AG10803 (cell line): ENCODE measurements at places on chromosomes 5 and 9.
A peak's percentile ranks its signal among the peaks of the same experiment; 100 is the strongest.

DNA sequence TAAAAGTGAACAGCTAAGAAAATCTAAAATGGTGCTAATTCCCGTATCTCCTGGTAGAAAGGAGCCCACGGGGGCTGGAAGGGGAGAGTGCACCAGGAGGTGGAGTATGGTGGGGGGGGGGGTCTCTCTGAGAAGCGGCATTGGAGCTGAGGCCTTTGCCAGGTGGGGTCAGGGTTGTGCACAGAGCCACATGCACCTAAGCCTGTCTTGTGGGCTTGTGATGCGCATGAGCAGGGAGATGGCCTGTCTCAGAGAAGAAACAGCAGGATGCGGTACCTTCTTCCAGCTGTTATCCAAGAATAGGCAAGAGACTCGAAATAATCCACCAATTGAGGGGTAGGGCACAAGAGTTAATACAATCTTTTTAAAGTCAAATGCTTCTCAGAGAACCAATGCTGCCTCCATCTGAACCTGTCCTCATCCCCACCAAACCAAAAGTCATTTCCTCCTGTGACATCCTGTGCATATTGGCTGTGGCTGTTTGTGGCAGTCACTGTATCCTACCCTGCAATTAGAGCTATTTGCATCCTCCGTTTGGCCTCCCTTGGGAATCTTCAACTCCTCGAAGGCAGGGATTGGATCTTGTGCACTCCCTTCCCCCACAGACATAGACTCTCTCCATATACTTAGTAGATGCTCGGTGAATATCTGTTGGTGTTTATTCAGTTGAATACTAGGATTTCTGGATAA, 45.4 kb downstream of the FGF1 start:
- no peak for DNase-seq

- DNase-seq, result no peak
These were observed 13.5 kb upstream of the GNA14 start for GRCh38 chr9:77661566-77662085.

DNA sequence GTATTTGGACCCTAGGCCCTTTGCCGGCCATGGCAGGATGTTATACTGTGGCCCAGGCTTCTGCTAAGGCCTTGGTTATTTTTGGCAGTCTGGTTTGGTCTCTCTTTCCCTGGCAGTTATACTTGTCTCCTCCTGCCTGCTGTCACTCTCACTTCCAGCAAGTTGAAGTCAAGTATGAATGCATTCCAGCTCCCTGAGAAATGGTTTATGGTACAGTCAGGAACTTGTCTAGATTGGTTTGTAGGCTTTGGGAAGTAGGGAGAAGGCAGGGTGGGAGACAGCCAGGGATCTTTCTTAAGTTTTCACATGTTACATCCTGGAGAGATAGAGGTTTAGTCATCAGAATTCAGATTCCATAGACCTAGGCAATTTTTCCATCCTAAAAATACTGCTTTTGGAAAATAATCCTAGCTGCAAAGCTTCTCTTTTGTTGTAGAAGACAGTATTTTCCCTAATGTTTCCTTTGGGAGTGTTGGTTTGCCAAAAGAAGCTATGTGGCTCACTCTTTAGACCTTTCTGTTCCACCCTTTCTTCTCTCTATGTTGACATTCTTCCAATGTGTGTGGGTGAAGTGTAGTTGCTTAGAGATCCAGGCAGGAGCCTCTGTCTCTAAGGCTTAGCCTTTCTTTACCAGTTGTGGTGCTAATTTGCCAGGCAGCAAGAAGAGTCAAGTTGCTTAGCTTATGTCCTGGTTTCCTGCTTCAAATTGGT, 2.5 kb upstream of the KDM3B start:
- peak; percentile 29 for DNase-seq

DNA sequence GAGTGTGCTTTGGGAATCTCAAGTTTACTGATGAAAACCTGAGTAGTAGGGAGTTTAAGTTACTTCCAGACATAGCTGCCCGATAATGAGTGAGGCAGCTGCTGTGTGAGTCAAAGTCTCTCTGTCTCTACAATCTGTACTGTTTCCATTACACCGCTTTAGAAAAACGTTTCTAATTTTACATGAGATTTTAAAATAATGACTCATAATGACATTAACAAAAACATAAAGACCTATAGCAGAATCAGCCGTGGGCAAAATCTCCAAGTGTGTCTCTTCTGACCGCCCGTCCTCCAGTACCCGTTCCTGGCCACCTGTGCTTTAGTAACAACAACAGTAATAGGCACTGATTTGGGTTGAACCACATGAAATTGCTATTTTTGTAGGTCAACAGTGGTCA, 69.6 kb upstream of the PRRC1 start:
- DNase-seq, result no peak

GRCh38 chr9:74412236-74412979, 84.7 kb upstream of the RORB start:
- no peak for DNase-seq

- no peak for DNase-seq
These were observed 7.8 kb upstream of the SOX30 start for GRCh38 chr5:157659868-157660660.

GRCh38 chr9:134026581-134026980, 1.3 kb downstream of the BRD3OS start:
- no peak for DNase-seq

- DNase-seq, result peak; percentile 32
These were observed 288.9 kb downstream of the RAB3C start for GRCh38 chr5:58871648-58872242.

- no peak for DNase-seq
These were observed 68.9 kb upstream of the EFNA5 start for GRCh38 chr5:107739661-107740060.

DNA sequence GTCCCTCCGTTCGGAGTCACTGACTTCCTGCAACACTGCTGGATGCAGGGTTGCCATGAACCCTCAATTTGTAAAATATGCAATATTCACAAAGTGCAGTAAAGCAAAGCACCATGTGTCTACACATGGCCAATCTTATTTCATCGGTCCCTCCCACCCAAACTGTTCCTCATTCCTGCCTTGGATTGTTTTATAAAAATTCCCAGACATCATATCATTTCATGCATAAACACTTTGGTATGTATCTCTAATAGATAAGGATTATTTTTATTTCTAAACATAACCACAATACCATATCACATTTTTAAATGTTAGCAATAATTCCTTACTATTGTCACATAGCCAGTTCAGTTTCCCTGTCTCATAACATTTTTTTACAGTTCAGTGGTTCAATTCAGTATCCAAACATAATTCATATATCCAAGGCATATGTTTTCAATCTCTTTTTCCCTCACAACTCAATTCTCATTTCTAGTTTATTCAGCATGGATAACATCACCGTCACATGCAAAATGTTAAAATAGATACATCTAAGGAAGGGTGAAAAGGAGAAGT, 82.0 kb upstream of the PCAT7 start:
- peak; percentile 1 for DNase-seq

GRCh38 chr9:114936581-114936980, 6.2 kb upstream of the TNFSF8 start:
- peak; percentile 36 for DNase-seq
